Non-pigmented ciliary epithelial cell (primary cell): ENCODE measurements at places on chromosomes 16 and 17.

DNA sequence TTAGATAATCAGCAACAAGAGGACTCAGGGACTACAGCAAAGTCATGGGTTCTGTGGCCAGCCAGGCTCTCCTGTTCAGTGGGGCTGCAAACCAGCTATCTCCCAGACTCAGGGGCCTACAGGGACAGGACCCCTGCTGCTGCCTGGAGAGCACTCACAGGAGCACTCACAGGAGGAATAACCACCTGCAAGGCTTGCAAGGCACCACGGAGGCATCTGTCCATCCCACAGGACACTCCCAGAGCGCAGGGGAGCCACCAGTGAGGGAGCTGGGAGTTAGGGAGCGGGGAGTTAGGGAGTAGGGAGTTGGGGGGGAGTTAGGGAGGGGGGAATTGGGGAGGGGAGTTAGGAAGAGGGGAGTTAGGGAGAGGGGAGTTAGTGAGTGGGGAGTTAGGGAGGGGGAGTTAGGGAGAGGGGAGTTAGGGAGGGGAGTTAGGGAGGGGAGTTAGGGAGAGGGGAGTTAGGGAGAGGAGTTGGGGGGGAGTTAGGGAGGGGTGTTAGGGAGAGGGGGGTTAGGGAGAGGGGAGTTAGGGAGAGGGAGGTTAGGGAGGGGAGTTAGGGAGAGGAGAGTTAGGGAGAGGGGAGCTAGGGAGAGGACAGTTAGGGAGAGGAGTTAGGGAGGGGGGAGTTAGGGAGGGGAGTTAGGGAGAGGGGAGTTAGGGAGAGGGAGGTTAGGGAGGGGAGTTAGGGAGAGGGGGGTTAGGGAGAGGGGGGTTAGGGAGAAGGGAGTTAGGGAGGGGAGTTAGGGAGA, 5.7 kb downstream of the CANT1 start:
- DNase-seq, result no peak

DNA sequence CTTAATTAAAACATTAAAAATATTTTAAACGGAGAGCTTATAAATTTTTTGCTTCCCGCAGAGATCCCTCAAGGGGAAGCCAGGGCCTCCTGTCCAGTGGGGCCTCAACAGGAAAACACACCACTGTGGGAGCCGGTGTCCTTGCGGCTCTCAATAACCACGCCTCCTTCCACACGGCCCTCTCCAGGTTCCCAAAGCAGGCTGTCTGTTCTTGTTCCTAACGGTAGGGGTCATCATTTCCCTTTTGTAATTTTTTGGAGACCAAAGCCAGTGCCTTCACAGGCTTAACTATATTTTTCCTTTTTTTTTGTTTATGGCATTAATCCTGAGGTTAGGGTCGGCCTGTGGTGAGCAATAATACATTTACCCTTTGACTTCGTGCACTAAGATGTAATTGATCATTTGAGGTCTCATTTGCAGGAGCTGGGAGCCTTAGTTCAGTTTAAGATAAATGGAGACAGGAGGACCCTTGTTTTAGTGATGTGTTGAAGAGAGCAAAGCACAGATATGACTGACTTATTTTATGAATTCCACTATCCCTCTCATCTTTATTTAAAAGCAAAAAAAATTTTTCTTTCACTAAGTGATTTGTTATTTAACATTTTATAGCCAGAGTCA, 77.5 kb upstream of the N4BP1 start:
- peak; percentile 31 for DNase-seq

DNA sequence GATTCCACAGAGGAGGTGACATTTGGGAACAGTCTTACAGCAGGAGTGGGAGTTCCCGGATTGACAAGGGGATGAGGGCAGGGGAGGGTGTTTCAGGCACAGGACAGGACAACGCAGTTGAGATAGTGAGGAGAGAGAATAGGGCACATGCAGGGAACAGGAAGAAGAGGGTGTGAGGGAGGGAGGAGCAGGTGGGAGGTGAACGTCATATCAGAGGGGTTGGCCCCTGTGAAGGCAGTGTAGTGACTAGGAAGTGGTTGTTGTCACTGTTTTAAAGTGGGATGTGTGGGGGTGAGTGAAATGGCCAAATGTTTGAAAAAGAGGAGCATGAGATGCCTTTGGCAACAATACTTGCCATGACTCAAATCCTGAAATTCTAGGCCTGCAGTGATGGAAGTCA, 12.2 kb downstream of the PRKCB start:
- no peak for DNase-seq

- no peak for DNase-seq
Observed at GRCh38 chr17:64275016-64275415, 12.0 kb upstream of the TEX2 start.

GRCh38 chr16:83926726-83927397, 26.2 kb upstream of the OSGIN1 start:
- no peak for DNase-seq

DNA sequence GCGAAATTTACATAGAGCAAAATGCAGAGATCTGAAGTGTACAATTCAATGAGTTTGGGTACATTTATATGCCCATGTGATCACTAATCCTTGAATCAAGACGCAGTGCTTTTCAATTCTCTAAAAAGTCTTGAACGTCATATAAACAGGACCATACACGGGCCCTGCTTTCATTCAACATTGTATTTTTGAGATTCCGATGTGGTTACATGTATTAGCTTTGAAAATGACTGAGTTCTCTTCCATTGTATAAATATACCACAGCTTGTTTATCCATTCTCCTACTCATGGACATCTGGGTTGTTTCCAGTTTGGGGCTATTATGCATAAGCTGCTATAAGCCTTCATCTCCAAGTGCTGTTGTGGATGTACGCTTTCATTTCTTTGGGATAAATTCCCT, 45.5 kb downstream of the ZCCHC14 start:
- DNase-seq, result no peak

- no peak for DNase-seq
Observed at GRCh38 chr16:25140459-25140858, 28.9 kb downstream of the LCMT1 start.

- DNase-seq, result no peak
Observed at GRCh38 chr16:72935896-72936295, 112.0 kb downstream of the ZFHX3 start.

DNA sequence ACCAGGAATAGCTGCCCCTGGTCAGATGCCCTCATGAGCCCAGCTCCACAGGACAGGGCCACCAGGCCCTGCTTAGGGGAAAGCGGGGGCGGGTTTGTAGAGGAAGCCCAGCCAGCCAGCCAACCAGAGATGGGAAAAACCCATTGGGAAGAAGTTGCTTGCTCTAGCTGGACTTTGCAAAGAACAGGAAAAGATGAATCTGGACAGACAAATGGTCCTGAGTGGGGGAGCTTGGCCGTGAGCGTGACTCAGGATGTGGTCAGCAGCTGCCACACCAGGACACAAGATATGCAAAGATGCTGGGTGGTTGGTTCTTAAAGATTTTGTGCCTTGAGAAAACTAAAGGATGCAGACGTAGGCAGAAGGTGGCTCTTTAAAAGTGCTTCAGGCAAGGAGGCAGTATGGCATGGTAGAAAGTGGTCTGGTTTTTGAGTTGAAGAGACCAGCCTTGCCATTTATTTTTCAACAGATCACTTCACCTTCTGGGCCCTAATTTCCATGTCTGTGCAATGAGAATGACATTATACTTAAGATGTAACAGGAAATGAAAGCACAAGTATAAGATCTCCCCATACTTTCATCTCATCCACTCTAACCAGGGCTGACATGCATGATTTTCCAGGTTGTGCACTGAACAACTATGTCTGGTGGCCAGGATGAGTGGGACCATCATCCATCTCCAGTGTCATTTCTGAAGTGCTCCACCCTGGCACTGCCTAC, 27.8 kb upstream of the HEATR6 start:
- DNase-seq, result no peak

DNA sequence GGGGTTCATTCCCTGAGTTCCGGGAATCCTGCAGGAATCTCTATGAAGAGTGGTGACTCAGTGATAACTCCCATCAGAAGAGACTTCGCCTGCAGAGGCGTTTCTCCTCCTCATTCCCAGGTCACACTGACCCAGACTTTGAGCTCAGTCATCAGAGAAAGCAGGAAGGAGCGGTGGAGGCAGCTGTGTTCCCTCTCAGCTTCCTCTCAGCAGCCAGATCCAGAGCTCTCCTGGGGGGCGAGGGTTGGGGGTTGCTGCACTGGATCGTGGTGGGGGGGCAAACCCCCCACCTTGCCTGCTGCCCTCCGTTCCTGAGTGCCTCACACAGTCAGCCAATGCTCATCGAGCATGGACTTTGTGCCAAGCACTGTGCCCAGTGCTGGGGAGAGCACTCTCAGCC, 271.2 kb downstream of the CBLN1 start:
- DNase-seq, result no peak

- no peak for DNase-seq
Observed at GRCh38 chr16:86854626-86855294, 276.4 kb downstream of the FOXL1 start.

DNA sequence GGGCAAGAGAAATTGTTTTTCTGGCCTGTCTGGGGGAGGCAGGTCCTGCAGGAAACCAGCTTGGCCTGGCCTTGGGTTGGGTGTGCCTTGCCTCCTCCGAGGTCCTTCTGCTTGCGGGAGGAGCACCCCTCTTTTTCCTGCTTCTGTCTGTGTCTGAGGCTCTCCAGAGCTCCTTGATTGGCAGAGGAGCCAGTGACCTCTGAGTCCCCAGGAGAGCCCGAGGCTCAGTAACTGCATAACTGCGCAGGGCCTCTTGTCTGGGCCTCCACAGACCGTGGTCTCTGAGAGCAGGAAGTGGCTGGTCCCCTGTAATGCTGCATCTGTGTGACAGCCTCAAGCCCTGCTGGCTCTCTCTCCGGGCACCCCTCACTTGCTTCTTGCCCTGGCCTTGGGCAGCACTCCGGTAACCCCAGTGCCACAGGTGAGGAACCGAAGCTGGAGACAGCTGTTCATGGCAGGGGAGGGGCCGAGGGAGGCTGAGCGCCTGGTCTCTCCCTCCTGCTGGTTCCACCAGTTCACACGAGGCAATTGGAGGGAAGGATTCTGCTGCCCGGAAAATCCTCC, 1.6 kb downstream of the CAPN15 start:
- no peak for DNase-seq

GRCh38 chr17:56898874-56899273, 15.0 kb downstream of the TRIM25 start:
- no peak for DNase-seq

- no peak for DNase-seq
Observed at GRCh38 chr16:56298948-56299596, 107.8 kb downstream of the GNAO1 start.

- no peak for DNase-seq
Observed at GRCh38 chr17:6919158-6919557, 76.7 kb upstream of the ALOX12 start.

GRCh38 chr17:189444-189843, 8.0 kb upstream of the DOC2B start:
- DNase-seq, result no peak

- DNase-seq, result peak; percentile 19
Observed at GRCh38 chr17:77887464-77888241, 70.8 kb upstream of the TNRC6C start.

DNA sequence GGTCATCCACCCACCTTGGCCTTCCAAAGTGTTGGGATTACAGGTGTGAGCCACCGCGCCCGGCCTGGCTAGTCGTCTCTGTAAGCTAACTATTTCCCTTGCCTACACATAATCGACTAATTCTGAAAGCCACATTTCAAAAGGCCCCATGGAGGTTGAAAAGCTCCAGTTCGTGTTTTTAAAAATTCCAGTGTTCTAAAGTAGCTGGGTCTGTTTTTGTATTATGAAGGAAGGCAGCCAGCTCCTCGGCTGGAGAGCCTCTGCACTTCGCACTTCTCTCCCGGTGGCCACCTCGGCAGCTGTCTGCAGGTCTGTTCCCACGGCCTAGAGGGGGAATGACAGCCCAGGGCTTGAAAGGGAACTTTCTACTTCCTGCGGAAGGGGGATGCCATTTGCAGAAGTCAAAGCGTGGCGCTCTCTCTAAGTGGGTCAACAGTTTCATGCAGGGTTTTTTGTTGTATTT, 16.9 kb downstream of the HASPIN start:
- DNase-seq, result no peak

DNA sequence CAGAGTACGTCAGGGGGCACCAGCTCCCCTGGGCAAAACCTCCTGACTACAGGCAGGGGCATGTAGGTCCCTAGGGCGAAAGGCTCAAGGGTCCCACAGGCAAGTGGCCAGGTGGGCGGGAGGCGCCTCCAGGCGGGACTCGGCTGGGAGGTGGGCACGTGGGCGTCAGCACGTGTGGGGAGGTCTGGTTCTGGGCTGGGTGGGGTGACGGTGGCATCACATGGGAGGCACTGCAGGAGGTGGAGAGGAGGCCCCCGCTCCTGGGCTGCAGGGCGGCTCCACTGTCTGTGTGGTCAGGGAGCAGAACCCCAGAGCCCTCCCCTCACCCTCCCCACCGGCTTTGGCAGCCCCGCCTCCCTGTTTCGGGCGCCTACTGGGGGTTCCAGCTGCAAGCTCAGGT, 52.7 kb downstream of the ACTG1 start:
- DNase-seq, result no peak

GRCh38 chr17:596287-596686, 118.4 kb downstream of the VPS53 start:
- DNase-seq, result no peak

DNA sequence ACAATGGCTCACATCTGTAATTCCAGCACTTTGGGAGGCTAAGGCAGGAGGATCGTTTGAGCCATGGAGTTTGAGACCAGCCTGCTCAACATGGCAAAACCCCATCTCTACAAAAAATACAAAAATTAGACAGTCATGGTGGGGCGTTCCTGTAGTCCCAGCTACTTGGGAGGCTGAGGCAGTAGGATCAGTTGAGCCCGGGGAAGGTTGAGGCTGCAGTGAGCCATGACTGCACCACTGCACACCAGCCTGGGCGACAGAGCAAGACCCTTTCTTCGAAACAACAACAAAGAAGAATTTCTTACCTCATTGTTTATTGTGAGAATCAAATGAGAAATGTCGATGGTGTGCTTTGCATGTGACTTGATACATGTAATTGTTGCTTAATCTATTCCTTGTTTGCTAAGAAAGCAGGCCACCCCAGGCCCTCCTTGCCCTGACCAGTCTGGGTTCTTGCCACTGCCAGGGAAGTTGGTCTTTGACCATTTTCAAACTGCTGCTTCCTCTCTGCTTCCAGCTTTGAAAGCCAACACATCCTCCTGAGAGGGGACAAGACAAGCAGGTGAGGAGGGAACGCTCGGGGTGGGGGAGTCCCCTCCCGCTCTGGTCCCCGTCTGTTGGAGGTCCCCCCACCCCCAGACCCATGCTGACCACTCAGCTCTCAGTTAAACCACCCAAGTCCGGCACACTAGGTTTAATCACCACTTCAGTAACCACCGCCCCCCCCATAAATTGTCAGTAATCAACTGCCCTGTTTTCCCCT, 47.3 kb upstream of the CPNE2 start:
- DNase-seq, result no peak

DNA sequence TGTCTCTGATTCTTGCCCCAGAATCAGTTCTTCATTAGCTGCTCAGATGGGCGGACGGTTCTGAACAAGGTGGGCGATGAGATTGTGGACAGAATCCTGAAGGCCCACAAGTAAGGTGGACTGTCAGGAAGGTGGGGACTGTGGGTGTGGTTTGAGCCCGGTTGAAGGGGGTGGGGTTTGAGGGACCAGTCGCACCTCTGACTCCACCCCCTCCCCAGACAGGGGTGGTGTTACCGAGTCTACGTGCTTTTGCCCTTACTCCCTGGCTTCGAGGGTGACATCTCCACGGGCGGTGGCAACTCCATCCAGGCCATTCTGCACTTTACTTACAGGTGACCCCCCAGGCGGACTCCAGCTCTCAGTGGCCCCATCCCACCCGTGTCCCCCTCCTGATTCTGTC, 11.3 kb downstream of the PLD2 start:
- no peak for DNase-seq

GRCh38 chr17:17681744-17682292, 560 bp downstream of the RAI1 start:
- DNase-seq, result no peak
